Right renal cortex interstitium (tissue), 3 donors: ENCODE measurements at places on chromosomes 3 and 15. TPM values are rescaled to one million over a fixed set of nuclear protein-coding genes. Genes with fewer than 3 reads are reported as not detected.

The PLA2G4D gene
- 0.04 TPM for polyA plus RNA-seq

The POPDC2 gene
- polyA plus RNA-seq = 4.5 TPM

The RTP4 gene
- polyA plus RNA-seq = 0.99 TPM

The SUCNR1 gene
- polyA plus RNA-seq = 7.6 TPM

The NR2E3 gene
- 0.22 TPM for polyA plus RNA-seq

The TGM4 gene
- 0.11 TPM for polyA plus RNA-seq

The BCHE gene
- polyA plus RNA-seq = 11.2 TPM

The GOLGA6L9 gene
- polyA plus RNA-seq = 7.4 TPM

The CFAP100 gene
- 0.53 TPM for polyA plus RNA-seq

The SLC27A2 gene
- polyA plus RNA-seq = 67.2 TPM

The SLC28A2 gene
- polyA plus RNA-seq = 0.44 TPM

The NANOGP8 gene
- polyA plus RNA-seq = 0.22 TPM
